Renal cortical epithelial cell (primary cell): ENCODE measurements at places on chromosomes 5 and 9. TPM values are rescaled to one million over a fixed set of nuclear protein-coding genes. Genes with fewer than 3 reads are reported as not detected.

The CYSRT1 gene
- total RNA-seq: 0.20 and 0.87 TPM in 2 replicates

The DRD1 gene
- total RNA-seq: not detected in 2 replicates

The NUTM2F gene
- not detected in 2 replicates for total RNA-seq

The CTXN3 gene
- not detected in 2 replicates for total RNA-seq

The C9orf153 gene
- 0.15 TPM in 1 of 2 replicates, not detected in the other for total RNA-seq

The SHISAL2B gene
- total RNA-seq: 0.20 TPM in 1 of 2 replicates, not detected in the other

The ITGA2 gene
- total RNA-seq: 21.3 and 54.2 TPM in 2 replicates

DNA sequence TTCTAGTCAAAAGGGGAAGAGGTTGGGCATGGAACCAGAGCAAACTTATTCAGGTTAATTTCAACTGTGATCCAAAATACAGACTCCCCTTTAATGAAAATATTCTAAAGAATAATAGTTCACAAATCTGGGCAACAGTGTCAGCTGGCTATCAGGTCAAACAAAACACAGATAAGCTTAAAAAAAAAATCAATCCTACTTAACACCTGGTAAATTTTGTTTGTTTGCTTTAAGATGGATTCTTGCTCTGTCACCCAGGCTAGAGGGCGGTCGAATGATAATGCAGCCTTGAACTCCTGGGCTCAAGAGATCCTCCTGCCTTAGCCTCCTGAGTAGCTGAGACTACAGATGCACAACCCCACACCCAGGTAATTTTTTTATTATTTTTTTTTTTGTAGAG, 89.0 kb downstream of the UBAP2 start:
- no peak for DNase-seq

DNA sequence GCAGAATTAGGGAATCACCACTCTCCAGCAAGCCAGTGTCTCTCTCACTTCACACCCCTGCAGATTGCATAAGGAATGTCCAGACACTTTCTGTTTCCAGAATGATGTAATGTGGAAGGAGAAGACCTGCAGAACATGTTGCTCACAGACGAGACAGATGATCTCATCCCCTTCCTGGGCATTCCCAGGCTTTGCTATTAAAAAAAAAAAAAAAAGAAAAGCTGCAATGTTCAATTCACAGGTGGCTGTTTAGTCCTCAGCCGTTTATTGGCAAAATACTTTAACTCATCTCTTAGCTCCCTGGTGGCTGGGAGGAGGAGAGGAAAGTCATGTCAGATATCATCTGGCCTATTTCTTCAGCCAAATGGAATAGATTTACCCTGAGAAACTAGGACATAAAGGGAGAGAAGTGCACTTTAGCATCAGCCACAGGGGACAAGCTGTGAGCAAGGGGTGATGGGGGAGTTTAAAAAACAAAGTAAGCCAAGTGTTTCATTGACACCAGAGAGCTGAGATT, 95.9 kb upstream of the TNC start:
- DNase-seq: peak; percentile 96

GRCh38 chr5:158022393-158022792, 163.4 kb upstream of the CLINT1 start:
- no peak for DNase-seq

DNA sequence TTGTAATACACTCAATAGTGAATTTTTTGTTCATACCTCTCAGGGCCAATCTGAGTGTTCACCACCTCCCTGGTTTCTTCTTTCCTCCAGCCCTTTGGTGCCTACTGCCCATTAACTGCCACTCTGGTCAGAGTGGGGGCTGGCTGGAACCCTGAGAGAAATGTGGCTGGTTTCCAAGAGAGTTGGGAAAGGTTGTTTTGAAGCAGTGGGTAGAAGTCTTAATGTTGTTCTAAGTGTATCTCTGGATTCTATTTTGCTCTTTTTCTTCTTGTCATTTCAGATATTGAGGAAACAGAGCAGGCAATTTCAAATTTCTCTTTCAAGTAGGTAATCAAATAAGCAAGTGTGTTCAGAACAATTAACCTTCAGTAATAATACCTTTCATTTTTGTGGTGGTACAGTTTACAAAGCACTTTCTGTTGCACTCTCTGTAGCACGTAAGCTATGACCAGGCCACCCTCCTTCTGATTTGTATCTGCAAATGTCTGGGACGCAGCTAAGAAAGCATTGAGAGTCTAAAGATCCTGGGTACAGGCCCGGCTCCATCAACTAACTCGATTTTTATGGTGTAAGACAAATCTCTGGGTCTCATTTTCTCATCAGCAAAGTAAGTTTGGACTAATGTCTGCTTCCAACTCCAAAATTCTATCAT, 8.4 kb downstream of the SLC1A3 start:
- DNase-seq: peak; percentile 20

- DNase-seq: peak; percentile 87
Measured at GRCh38 chr5:66553916-66554575, 42.1 kb upstream of the MAST4 start.
